ENCODE measurements at places on chromosomes 13 and 19.
A peak's percentile ranks its signal among the peaks of the same experiment; 100 is the strongest.

DNA sequence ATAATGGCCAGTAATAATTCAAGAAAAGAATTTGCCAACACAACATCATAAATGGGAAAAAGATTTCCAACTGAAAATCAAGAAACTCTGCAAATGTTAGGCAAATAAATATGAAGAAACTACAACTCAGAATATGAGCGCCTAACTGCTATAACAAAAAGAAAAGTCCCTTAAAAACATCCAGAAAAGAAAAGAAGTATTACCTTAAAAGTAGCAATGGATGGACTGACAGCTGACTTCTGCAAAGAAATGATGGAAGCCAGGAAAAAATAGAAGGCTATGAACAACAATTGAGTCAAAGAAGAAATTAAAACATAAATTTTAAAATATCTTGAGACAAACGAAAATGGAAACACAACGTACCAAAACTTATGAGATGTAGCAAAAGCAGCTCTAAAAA, 482.3 kb upstream of the ZNF507 start:
- no peak for DNase-seq

GRCh38 chr19:4971424-4971793, 2.5 kb downstream of the KDM4B start:
- no peak for DNase-seq

GRCh38 chr19:19587771-19588170, 30.7 kb downstream of the PBX4 start:
- no peak for DNase-seq

DNA sequence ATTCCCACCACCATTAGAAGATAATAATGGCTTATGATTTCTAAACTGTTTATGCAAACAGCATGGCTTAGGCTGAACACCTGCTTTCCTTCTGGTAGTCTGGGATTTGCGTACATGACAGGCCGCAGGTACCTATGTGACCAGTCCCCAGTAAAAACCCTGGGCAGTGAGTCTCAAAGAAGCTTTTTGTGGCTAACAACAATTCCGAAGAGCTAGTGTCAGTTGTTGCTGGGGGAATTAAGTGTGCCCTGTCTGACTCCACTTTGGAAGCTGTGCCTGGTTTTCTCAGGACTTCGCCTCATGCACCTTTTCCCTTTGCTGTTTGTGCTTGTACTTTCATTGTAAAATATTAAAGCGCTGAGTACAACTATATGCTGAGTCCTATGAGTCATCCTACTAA, 250.2 kb upstream of the MIR17HG start:
- DNase-seq, result no peak

- DNase-seq, result no peak
Observed at GRCh38 chr13:21233086-21233485, 56.6 kb downstream of the MRPL57 start.

DNA sequence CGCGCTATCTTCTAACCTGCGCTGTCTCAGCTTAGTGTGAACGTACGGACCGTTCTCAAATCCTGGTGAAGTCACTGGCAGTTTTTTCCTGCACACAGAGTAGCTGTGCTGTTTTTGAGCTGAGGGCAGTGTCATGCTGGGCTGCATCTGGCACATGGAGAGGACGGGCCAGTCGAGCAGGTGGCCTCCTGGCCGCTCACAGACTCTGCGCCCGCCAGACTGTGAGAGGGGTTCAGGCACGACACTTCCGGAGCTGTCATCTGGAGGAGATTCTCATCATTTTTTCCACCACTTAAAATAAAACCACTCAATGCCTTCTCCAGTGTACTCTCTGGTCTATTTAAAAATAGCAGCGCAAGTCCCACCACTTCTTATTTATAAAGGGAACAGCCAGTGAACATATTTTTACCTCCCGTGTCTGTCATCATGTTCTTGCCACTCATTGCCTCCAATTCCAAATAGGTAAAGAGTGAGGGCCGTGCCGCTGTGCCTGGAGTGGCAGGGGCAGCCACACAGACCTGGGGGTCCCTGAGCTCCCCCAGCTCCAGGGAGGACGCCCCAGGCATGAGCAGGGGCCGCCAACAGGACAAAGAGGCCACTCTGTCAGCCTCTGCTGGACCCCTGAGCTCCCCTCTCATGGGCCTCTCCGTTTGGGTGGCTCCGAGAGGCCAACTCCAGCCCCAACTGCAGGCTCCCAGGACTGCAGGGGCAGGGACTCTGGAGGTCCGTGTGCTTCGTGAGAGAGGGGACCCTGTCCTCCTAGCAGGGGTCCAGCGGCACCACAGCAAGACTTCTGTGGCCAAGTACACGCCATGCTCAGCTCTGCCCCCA, 36.9 kb upstream of the GRTP1 start:
- DNase-seq, result no peak

GRCh38 chr13:37068962-37069361, 9.5 kb upstream of the SUPT20H start:
- DNase-seq, result no peak

GRCh38 chr13:79937311-79937710, 403.6 kb downstream of the SPRY2 start:
- DNase-seq, result no peak

- no peak for DNase-seq
Observed at GRCh38 chr19:57887195-57887941, 1.5 kb downstream of the ZNF814 start.

DNA sequence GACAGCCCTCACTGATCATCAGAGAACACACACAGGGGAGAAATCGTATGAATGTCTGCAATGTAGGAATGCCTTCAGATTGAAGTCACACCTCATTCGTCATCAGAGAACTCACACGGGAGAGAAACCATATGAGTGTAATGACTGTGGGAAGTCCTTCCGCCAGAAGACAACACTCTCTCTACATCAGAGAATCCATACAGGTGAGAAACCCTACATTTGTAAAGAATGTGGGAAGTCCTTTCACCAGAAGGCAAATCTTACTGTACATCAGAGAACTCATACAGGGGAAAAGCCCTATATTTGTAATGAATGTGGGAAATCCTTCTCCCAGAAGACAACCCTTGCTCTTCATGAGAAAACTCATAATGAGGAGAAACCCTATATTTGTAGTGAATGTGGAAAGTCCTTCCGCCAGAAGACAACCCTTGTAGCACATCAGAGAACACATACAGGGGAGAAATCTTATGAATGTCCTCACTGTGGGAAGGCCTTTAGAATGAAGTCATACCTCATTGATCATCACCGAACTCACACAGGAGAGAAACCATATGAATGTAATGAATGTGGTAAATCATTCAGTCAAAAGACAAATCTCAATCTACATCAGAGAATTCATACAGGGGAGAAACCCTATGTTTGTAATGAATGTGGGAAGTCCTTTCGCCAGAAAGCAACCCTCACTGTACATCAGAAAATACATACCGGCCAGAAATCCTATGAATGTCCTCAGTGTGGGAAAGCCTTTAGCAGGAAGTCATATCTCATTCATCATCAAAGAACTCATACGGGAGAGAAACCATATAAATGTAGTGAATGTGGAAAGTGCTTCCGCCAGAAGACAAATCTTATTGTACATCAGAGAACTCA, 32.5 kb downstream of the ZNF567 start:
- no peak for DNase-seq

GRCh38 chr19:18308948-18309325, 13.9 kb downstream of the LSM4 start:
- no peak for DNase-seq

DNA sequence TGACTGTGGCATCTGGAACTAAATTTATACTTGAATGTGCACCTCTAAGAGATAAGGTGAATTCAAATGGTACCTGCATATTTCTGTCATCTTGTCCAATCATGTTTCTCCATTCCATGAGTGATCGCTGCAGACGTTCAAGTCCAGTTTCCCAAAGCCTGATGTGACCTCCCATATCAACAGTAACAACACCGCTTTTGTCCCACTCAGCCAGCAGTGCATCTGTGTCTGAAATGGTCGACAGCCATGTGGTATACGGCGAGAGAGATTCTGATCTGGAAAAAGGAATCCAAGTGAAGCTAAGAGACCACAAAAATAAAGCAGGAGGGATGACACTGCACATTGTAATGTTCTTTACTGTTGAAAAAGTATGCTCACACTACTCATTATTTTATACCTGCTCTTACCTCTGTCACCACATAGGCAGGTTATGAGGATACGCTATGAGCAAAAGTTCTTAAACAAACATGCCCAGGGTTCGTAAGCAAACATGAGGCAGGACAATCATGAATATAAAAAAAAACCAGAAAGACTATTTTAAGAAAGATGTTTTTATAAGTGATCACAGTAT, 213.6 kb downstream of the RGCC start:
- DNase-seq, result no peak

DNA sequence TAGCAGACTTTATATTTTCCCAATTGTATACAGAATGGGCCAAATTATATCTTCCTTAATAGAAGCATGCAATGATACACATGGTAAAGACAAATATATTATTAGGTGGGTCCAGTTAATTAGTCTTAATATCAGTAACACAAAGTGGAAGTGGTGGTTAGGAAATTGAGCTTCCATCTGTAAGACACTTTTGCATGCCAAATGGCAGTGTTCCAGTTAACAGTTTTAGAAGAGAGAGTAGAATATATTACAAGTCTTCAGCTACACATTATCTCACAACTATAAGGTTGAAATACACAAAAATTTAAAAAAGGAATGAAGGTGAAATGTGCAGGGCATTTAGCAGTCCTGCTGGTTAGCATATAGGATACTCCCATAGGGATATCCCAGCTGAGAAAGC, 536.5 kb downstream of the PCDH9 start:
- no peak for DNase-seq

DNA sequence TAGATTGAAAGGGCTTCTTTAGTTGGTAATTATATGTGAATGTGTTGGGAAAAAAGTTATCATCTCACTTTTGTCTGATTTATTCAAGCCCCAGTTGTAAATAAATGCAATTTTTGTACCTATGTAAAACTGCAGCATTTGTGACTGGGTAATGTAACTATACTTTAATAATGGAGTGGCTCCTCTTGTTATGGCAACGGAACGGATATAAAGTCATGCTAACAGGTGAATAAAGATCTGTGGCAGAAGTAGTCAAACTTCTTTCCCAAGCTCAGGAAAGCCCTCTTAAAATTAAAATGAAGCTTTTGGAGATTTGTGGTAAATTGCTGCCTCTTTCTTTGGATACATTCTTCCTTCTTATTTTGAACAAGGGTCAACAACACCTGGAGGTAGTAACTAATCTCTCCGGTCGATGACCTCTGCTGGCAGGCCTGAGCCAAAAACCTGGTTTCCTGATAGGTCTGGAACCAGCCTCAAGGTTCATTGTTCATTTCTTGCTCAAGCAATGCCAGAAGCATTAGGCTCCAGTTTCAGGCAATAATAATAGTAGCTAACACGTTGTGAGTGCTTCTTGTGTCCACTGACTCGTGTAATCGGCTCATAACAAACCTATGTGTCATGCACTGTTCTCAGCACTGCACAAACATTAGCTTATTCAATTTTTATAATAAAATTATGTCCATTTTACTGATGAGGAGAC, 313.4 kb upstream of the DACH1 start:
- no peak for DNase-seq

DNA sequence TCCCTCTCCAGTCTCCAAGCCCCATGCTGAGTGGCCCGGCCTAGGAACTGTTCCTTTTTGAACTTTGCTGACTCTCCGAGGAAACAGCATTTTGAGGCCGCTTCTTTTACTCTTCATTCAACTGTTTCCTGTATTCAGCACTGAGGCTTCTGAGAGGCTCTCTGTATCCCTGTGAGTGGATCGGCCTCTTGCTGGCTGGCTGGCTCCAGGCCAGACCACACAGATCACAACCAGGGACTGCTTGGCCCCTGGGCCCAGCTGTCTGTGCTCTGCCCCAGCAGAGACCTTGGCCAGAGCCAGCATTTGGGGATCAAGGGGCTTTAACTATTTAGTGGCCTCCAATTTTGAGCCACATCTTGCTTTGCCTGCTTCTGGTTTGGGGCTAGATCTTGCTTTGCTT, 75.6 kb upstream of the KL start:
- no peak for DNase-seq

DNA sequence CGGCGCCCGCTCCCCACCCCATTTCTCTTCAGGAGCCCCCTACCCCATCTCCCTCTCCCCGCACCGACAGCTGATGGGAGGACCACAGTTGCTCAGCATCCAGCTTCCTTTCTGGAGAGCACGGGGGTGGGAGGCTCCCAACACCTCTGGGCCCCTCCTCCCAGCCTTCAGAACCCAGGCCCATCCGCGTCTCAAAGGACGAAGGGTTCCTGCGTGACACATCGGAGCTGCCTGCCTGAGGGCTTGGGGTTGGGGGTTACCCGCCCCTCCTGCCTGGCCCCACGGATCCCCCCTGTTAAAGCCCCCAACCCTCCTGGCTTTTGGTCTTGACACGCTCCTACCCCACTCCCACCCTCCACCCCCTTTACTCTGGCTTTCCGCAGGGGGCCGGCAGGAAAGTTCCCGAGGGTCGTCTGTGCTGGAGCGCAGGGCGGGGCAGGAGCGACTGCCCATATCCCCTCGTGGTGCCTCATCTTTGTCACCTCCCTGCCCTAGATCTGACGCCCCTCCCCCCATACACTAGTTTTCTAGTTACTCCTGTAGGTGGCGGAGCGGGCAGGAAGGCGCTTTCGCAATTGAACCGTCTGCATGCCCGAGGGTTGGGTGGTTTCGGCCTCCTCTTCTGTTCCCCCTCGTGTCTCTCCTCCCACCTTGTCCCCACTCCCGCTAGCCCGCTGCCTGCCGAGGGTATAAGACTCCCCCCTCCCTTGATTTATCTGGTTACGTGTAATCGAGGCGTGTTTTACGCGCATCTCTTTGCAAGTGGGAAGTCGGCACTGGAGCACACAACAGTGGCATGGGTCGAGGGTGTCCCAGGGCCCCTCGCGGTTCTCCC, 924 bp downstream of the TRAPPC5 start:
- DNase-seq, result peak; percentile 68

DNA sequence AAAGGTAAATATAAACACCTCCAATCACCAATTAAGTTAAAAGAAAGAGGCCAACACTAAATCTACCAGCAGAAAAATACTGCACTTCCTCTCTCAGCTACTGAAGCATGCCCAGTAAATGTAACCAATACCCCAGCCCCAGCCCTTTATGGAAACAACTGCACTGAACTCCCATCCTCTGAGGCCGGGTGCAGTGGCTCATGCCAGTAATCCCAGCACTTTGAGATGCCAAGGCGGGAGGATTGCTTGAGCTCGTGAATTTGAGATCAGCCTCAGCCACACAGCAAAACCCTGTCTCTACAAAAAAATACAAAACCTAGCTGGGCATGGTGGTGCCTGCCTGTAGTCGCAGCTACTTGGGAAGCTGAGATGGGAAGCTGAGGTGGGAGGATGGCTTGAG, 221.6 kb upstream of the SOX21 start:
- DNase-seq, result no peak

DNA sequence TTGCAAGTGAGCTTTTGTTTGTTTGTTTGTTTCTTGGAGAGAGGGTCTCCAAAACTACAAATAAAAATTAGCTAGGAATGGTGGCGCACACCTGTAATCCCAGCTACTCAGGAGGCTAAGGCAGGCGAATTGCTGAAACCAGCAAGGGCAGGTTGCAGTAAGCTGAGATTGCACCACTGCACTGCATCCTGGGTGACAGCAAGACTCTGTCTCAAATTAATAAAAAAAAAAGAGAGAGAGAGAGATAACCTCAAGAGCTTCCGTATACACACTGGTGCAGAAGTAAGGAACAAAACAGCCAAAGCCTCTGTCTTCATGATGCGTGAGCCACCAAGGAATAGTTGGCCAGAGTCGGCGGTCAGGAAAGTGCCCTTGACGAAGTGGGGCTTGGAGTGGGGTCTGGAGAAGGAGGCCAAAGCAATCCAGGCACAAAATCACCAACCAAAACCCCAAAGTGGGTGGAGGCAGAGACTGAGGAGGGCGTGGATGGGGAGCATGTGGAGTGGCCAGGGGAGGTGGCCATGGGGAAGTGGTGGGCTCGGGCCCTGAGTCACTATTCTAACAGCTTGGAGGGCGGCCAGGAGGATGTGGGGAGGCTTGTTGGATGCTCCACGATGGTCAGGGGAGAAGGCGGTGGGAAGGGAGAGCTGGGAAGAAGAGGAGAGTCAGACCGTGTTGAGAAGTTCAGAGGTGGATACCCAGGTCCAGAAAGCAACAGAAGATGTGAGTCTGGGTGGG, 21.2 kb upstream of the TOMM40 start:
- no peak for DNase-seq
